Vagina (tissue), 2 donors: ENCODE measurements at places on chromosomes 6 and 20. TPM values are rescaled to one million over a fixed set of nuclear protein-coding genes. Genes with fewer than 3 reads are reported as not detected.
A peak's percentile ranks its signal among the peaks of the same experiment; 100 is the strongest.

- no peak overlapping the region for H3K27ac ChIP-seq
- no peak for DNase-seq
- H3K4me3 ChIP-seq: no peak overlapping the region
- H3K36me3 ChIP-seq: no peaks in the 10 kb centered on the region
- no peaks in the 10 kb centered on the region for H3K27me3 ChIP-seq
- H3K4me1 ChIP-seq: peaks cover 43% of the 10 kb centered on the region
Observed at GRCh38 chr20:45886590-45887345, 654 bp downstream of the SPATA25 start.

DNA sequence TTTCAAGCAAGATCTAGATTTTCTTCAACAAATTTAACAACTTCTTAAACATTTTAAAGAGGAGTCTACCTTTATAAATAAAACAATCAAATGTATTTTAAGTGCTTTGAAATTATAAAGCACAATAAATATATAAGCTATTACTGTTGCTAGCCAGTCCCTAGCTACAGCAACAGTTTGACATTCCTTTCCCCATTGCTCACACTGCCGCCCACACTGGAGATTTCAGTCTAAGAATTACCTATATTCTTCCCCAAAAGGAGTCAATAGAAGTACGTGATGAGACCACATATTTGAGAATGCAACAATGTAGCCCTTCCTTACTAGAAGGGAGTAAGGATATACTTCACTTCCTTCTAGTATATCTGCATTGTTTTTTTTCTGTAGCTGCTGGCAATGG, 65.3 kb upstream of the RNF146 start:
- no peaks in the 10 kb centered on the region for H3K36me3 ChIP-seq
- no peak for DNase-seq
- no peaks in the 10 kb centered on the region for H3K27me3 ChIP-seq

PAX1 gene
- not detected for total RNA-seq

DNA sequence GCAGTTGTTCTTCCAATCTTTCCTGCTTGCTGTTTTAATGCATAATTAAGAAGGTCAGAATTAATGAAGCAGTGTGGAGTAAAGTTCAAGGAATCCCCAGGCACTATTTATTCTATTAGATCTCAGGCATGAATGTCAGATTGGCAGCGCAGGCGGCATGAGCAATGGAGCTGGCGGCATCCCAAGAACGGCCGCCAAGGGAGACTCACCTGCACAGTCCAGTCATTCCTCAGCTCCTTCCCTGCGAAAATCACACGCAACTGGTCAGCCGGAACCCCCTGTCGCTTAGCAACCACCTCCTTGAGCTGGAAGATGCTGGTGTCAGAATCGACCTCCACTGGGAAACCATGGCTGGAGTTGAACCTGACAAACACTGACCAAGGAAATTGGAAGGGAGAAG, 284.5 kb downstream of the PRKN start:
- H3K27ac ChIP-seq: no peak overlapping the region
- no peaks in the 10 kb centered on the region for H3K27me3 ChIP-seq
- no peak for DNase-seq
- no peaks in the 10 kb centered on the region for H3K36me3 ChIP-seq

LZTS3 gene
- total RNA-seq: 12.8 TPM

DNAH8 gene
- total RNA-seq: not detected

DNA sequence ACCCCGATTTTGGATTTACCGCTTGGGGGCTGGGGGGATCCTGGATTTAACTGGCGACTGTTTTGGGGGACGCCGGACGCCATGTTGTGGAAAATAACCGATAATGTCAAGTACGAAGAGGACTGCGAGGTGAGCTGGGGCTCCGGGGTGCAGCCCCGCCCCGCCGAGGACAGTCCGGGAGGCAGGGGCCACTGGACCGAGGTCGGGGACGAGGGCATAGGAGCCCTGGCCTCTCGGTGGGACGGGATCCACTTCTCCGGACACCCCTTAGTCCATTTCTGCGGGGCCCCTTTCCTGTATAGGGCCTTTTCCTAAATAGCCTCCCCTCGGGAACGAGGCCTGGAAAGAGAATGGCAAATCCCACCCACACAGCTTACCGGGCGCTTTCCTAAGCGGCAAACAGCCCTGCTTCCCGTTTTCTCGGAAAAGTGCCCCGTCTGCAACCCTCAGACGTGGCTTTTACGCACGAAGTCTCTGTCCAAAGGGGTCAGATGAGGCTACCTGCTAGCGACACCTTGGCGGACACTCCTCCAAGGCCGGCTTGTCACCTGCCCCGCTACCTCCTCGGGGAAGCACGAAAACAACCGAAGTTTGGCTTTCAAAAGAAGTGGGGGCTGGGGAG, 469 bp downstream of the TFAP2C start:
- no peaks in the 10 kb centered on the region for H3K27me3 ChIP-seq
- H3K36me3 ChIP-seq: no peaks in the 10 kb centered on the region
- peak overlapping the region; percentile 75 for H3K4me3 ChIP-seq
- DNase-seq: no peak
- peaks cover 68% of the 10 kb centered on the region for H3K4me1 ChIP-seq
- H3K27ac ChIP-seq: peak overlapping the region; percentile 92

GRCh38 chr20:2840138-2840966, at the start of the genes PCED1A and VPS16:
Gene PCED1A (minus strand): TSS chr20:2840655. CDS start chr20:2839912, 743 bp downstream.
Gene VPS16 (plus strand): TSS chr20:2840745. CDS start chr20:2840775, 30 bp downstream.
- H3K27me3 ChIP-seq: no peaks in the 10 kb centered on the region
- H3K4me3 ChIP-seq: peak within 1 kb of the TSS; percentile 81
- peak within 1 kb of the TSS; percentile 93 for H3K27ac ChIP-seq
- H3K4me1 ChIP-seq: peaks cover 35% of the 10 kb centered on the region

DNA sequence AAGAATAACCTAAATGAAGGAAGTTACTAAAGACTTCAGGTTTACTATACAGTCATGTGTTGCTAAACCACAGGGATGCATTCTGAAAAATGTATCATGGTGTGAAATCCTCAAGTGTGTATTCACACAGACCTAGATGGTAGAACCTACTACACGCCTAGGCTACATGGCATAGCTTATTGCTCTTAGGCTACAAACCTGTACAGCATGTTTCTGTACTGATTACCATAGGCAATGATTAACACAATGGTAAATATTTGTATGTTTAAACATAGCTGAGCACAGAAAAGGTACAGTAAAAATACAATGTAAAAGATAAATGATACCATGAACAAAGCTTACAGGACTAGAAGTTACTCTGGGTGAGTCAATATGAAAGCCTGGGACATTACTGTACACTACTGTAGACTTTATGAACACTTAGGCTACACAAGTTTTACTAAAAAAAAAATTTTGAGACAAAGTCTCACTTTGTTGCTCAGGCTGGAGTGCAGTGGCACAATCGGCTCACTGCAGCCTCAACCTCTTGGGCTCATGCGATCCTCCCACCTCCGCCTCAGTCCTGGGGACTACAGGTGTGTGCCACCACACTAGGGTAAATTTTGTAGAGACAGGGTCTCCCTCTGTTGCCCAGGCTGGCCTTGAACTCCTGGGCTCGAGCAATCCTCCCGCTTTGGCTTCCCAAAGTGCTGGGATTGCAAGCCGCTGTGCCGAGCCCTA, 36.0 kb downstream of the ADNP start:
- H3K4me1 ChIP-seq: no peaks in the 10 kb centered on the region
- H3K27ac ChIP-seq: no peak overlapping the region
- no peak for DNase-seq
- no peaks in the 10 kb centered on the region for H3K27me3 ChIP-seq

- DNase-seq: no peak
- H3K4me3 ChIP-seq: no peak overlapping the region
- no peak overlapping the region for H3K27ac ChIP-seq
- H3K27me3 ChIP-seq: no peaks in the 10 kb centered on the region
- H3K36me3 ChIP-seq: no peaks in the 10 kb centered on the region
Observed at GRCh38 chr6:11067348-11067747, 23.2 kb upstream of the ELOVL2 start.

GRCh38 chr20:56900252-56900651, 271.1 kb downstream of the TFAP2C start:
- no peak overlapping the region for H3K4me3 ChIP-seq
- H3K27ac ChIP-seq: no peak overlapping the region
- H3K4me1 ChIP-seq: no peaks in the 10 kb centered on the region
- no peaks in the 10 kb centered on the region for H3K36me3 ChIP-seq
- no peaks in the 10 kb centered on the region for H3K27me3 ChIP-seq

DNA sequence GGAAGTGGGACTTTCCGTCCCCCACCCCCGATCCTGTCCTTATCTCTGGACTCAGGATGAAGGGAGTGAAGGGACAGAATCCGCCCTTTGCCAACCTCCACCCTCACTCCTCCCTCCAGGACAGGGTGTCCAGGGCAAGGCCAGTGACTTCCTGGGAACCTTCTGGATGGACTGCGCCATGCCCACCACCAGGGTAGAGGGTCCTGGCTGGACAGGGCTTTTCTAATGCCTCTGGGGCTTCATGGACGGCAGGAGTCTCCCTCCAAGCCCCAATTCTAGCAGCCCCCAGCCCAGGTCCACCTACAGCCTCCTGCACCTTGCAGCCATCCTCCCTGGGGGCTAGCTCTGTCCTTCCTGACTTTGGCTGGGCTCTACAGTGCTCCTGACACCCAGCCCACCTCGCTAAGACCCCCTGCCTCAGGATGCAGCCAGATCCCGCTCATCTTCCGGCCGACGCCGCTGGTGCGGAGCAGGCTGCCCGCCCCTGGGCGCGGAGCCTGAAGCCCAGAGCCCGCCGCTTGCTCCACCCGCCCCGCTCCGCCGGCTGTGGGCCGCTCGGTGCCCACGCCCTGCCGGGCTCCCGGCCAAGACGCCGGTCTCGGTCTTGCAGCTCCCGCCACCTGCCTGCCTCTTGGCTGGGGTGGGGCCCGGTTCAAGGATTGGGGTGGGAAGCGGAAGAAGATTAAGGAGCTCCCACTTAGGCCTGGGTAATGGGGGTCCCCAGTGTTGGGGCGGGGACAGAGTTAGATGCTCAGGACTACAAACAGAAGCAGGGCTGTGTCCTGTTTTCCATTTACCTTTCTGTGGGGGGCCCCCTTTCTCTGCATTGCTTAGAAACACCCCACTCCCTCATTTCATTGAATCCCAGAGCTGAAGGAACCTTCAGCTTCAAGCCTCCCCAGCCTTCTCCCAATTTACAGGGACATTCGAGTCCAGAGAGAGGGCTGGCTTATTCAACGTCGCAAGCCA, 72.8 kb downstream of the MDGA1 start:
- DNase-seq: no peak
- H3K27ac ChIP-seq: peak overlapping the region; percentile 18
- no peaks in the 10 kb centered on the region for H3K27me3 ChIP-seq
- peaks cover 15% of the 10 kb centered on the region for H3K4me1 ChIP-seq
- H3K4me3 ChIP-seq: peak overlapping the region; percentile 2

DNA sequence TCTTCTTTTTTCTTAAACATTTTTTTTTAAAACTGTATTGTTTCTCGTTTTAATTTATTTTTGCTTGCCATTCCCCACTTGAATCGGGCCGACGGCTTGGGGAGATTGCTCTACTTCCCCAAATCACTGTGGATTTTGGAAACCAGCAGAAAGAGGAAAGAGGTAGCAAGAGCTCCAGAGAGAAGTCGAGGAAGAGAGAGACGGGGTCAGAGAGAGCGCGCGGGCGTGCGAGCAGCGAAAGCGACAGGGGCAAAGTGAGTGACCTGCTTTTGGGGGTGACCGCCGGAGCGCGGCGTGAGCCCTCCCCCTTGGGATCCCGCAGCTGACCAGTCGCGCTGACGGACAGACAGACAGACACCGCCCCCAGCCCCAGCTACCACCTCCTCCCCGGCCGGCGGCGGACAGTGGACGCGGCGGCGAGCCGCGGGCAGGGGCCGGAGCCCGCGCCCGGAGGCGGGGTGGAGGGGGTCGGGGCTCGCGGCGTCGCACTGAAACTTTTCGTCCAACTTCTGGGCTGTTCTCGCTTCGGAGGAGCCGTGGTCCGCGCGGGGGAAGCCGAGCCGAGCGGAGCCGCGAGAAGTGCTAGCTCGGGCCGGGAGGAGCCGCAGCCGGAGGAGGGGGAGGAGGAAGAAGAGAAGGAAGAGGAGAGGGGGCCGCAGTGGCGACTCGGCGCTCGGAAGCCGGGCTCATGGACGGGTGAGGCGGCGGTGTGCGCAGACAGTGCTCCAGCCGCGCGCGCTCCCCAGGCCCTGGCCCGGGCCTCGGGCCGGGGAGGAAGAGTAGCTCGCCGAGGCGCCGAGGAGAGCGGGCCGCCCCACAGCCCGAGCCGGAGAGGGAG, 580 bp downstream of the VEGFA start:
- H3K27me3 ChIP-seq: no peaks in the 10 kb centered on the region
- DNase-seq: no peak
- no peaks in the 10 kb centered on the region for H3K36me3 ChIP-seq
- H3K4me1 ChIP-seq: peaks cover 42% of the 10 kb centered on the region
